ENCODE measurements at places on chromosomes 13 and 19.

GRCh38 chr13:113544071-113544891 is 40.3 kb upstream of the TFDP1 start:
- peak; percentile 38 for DNase-seq
- H3K27me3 ChIP-seq: no peaks in the 10 kb centered on the region
- peaks cover 2% of the 10 kb centered on the region for H3K36me3 ChIP-seq
- peaks cover 10% of the 10 kb centered on the region for H3K4me1 ChIP-seq

DNA sequence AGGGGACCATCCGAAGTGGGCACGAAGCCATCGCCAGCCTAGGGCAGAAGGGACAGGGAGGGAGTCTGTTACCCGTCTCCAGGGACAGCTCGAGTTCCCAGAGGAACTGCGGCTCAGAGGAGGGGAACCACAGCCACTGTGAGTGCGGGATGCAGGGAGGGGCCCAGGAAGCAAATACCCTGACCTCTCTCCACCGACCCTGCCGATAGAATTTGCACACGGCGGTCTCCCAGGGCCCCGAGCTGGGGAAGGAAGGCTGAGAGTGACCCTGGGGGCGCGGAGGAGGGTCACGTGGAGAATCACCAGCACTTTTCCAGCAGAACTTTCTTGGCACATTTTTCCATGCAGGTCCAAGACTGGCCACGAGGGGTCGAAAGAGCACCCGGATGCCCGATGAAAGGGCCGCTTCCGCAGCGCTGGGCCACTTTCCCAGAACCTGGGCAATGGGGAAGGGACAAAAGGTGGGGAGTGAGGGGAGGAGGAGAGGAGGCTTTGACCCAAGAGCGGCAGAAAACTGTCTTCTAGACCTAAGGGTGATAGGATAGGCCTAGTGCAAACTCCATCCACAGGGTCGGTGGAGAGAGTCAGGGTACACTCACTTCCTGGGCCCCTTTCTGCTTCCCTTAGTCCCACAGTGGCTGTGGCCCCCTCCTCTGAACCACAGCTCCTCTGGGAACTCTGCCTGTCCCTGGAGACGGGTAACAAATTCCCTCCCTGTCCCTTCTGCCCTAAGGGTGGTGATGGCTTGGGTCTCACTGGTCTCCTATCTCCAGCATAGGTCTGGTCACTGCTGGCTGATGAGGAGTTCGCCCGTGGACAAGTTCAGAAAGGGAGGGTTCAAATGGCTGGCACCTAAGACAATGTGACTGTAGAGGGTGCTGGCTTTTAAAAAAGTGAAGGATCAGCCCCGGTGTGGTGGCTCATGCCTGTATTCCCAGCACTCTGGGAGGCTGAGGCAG is 5.3 kb upstream of the GPR4 start:
- no peak overlapping the region for H3K4me3 ChIP-seq
- H3K36me3 ChIP-seq: peaks cover 25% of the 10 kb centered on the region
- peak; percentile 65 for DNase-seq
- no peaks in the 10 kb centered on the region for H3K4me1 ChIP-seq
- no peak overlapping the region for H3K27ac ChIP-seq
- H3K27me3 ChIP-seq: peaks cover 18% of the 10 kb centered on the region

GRCh38 chr13:66501181-66501580 is 729.0 kb downstream of the PCDH9 start:
- no peak for DNase-seq
- no peaks in the 10 kb centered on the region for H3K36me3 ChIP-seq
- no peaks in the 10 kb centered on the region for H3K4me1 ChIP-seq

GRCh38 chr13:31930901-31931522 is 100.6 kb upstream of the FRY start:
- no peaks in the 10 kb centered on the region for H3K36me3 ChIP-seq
- DNase-seq: no peak
- H3K27me3 ChIP-seq: no peaks in the 10 kb centered on the region

GRCh38 chr19:32154418-32154817 is 191.0 kb upstream of the ZNF507 start:
- H3K4me1 ChIP-seq: no peaks in the 10 kb centered on the region
- H3K27me3 ChIP-seq: no peaks in the 10 kb centered on the region
- no peak overlapping the region for H3K4me3 ChIP-seq

DNA sequence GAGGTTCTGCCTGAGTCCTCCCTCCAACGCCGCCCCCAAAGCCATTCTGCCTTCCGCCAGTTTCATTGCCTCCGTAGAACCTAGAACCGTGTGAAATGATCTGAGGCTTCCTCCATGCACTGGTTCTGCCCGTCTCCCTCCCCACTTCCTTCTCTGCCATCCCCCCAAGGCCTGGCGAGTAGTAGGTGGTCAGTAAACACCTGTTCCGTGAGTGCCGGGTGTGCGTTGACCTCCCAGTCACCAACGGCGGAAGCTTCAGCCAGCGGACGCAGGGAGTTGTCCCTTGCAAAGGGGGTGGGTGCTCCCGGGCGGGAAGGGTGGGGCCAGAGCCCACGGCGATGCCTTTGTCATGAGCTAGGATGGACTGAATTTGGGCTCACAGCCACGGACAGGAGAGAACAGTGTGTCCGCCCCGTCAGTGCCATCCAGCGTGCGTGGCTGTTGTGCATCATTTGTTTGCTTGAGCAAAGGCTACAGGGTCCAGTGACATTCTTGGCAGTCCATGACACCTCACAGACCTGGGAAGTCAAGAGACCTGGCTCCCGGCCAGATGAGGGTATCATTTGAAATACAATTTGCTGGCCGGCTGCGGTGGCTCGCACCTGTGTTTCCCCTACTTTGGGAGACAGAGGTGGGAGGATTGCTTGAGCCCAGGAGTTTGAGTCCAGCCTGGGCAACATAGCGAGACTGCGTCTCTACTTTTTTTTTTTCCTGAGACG is 43.1 kb downstream of the NFIC start:
- peak overlapping the region; percentile 74 for H3K27ac ChIP-seq
- DNase-seq: no peak
- H3K4me3 ChIP-seq: no peak overlapping the region

DNA sequence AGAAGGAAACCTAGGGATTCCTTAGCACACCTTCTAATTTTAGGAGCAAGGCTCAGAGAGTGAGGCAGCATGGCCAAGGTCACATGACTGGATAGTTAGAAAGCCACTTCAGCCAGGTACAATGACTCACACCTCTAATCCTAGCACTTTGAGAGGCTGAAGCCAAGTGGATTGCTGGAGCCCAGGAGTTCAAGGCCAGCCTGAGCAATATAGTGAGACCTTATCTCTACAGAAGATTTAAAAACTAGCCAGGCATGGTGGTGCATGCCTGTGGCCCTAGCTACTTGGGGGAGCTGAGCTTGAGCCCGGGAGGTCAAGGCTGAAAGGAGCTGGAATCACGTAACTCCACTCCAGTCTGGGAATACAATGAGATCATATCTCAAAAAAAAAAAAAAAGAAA is 69.2 kb downstream of the TEX26 start:
- no peaks in the 10 kb centered on the region for H3K4me1 ChIP-seq
- H3K27me3 ChIP-seq: no peaks in the 10 kb centered on the region
- H3K36me3 ChIP-seq: no peaks in the 10 kb centered on the region
- no peak for DNase-seq
- no peak overlapping the region for H3K4me3 ChIP-seq

GRCh38 chr13:28544026-28544425 is 49.1 kb upstream of the FLT1 start:
- H3K27ac ChIP-seq: no peak overlapping the region
- peaks cover 1% of the 10 kb centered on the region for H3K4me1 ChIP-seq
- no peaks in the 10 kb centered on the region for H3K36me3 ChIP-seq

DNA sequence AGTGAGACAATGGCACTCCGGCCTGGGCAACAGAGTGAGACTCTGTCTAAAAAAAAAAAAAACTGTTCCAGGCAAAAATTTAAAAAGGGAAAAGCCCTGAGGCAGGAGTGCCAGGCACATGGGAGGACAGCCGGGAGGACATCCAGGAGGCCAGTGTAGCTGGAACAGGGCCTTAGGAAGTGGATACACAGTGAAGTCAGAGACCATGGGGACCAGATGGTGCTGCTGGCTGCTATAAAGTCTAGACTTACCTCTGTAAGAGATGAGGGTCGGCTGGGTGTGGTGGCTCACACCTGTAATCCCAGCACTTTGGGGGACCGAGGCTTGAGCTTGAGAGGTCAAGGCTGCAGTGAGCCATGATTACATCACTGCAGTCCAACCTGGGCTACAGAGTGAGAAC is 15.0 kb downstream of the HAS1 start:
- no peak for DNase-seq
- no peak overlapping the region for H3K27ac ChIP-seq
- no peaks in the 10 kb centered on the region for H3K4me1 ChIP-seq
- H3K27me3 ChIP-seq: no peaks in the 10 kb centered on the region
- no peak overlapping the region for H3K4me3 ChIP-seq
- H3K36me3 ChIP-seq: peaks cover 19% of the 10 kb centered on the region

DNA sequence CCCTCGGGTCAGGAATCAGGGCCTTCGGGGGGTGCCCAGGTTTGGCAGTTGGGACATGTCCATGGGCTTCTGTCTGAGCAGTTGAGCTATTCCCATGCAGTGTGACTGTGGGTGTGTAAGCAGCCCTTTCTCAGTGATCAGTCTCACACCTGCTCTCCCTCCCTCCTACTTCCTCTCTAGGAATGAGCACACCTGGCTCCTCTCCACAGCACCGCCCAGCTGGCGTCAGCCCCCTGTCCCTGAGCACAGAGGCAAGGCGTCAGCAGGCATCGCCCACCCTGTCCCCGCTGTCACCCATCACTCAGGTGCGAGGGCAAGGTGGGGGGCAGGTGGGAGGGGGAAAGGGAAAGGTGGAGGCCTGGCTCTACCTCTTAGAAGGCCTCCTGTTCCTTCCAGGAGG is 25.9 kb downstream of the COMP start:
- H3K27ac ChIP-seq: no peak overlapping the region
- peaks cover 79% of the 10 kb centered on the region for H3K36me3 ChIP-seq
- H3K4me3 ChIP-seq: no peak overlapping the region
- peak; percentile 34 for DNase-seq
- H3K4me1 ChIP-seq: peaks cover 3% of the 10 kb centered on the region
- no peaks in the 10 kb centered on the region for H3K27me3 ChIP-seq

DNA sequence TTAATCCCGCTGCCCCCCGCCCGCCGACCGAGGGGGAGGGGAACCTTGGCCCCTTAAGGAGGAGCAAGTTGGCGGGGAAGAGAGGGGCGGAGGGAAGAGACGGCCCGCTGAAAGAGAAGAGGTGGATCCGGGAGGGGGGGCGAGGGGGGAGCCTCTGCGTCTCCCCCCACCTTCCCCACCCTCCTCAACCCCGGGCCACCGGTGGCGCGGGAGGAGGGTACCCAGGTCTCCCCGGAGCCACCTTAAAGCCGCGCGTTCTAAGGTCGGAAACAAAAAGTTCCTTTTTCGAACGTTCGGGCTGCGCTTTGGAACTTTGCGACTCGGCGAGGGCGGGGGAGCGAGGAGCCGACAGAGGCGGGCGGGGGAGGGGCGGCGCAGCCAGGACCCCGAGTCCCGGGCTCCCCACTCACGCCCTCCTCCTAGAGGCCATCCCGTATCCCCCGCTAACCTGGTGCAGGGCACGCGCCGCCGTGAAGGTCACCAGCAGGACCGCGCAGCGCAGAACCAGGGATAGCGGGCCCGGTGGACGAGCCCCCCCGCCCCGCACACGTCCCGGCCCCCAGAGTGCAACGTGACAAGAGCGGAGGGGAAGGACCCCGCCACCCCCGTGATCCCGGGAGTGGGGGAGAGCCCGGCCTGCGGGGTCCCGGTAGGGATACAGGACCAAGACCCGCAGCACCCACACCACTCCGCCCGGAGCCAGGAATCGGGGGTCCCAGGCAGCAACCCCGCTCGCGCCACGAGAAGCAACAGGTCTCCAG is 659 bp downstream of the ERF start:
- H3K4me3 ChIP-seq: peak overlapping the region; percentile 86
- H3K27me3 ChIP-seq: no peaks in the 10 kb centered on the region
- H3K36me3 ChIP-seq: peaks cover 36% of the 10 kb centered on the region
- peaks cover 8% of the 10 kb centered on the region for H3K4me1 ChIP-seq
- peak overlapping the region; percentile 97 for H3K27ac ChIP-seq

DNA sequence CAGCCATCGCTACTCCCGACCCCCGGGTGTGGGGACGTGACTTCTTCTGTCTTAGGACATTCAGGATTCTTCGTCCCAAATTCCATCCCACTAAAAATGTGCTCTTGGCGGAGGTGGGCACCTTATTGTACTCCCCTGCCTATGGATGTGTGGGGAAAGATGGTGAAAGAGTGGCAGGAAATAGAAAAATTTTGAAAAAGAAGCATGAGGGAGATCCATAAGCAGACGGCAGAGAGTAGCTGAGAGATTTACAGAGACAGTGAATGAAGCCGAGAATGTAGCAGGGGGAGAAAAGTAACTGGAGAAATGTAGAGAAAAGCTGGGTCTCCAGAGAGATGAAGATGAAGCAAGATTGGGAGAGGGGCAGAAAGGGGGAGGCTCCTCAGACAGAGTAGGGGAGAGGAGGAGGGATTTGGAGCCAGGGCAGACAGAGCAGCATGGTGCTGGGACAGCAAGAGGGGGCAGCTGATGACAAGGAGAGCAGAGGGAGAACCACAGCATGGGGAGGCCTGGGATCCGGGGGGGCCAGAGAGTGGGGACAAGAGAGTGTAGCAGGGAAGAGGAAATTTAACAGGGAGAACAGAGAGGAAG is 843 bp downstream of the ZNF610 start:
- H3K36me3 ChIP-seq: peaks cover 4% of the 10 kb centered on the region
- H3K4me3 ChIP-seq: peak overlapping the region; percentile 97
- DNase-seq: no peak
- H3K27ac ChIP-seq: peak overlapping the region; percentile 94

GRCh38 chr13:94656766-94657165 is 55.1 kb downstream of the GPR180 start:
- DNase-seq: no peak
- no peaks in the 10 kb centered on the region for H3K4me1 ChIP-seq
- H3K27me3 ChIP-seq: peaks cover 4% of the 10 kb centered on the region
- no peaks in the 10 kb centered on the region for H3K36me3 ChIP-seq
- H3K4me3 ChIP-seq: no peak overlapping the region

DNA sequence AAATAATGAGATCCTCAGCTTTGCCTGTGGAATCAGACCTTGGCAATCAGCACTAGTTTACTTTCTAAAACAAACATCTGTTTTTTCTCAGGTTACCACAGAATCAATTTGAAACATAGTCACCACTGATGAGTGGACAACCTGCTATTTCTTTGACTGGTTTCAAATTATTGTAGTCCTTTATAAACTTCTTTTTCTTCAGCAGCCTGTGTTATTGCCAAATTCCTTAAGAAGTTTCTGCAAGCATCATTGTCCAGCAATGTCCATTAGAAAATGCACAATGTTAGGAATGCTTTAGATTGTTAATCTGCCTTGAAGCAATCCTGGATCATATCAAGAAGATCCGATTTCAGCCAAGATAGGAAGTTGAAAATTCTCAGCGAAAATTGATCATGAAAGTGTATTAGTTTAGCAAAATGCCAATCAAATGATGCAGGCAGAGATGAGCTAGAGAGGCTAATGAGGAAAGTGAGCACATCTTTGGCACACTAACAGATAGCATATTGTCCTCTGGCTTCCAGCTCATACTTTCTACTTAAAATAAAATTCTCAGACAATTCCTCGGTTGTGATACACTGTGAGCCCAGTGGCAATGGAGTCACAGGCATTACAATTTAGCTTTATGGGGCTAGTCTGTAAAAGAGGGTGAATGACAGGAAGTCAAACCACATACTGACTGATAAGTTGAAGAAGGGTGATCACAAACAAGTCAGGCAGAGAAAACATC is 270.6 kb downstream of the SLITRK6 start:
- H3K27me3 ChIP-seq: no peaks in the 10 kb centered on the region
- H3K27ac ChIP-seq: peak overlapping the region; percentile 24
- no peak for DNase-seq
- H3K4me3 ChIP-seq: no peak overlapping the region
- no peaks in the 10 kb centered on the region for H3K36me3 ChIP-seq
